Sigmoid colon (tissue), 7 donors: ENCODE measurements at places on chromosomes 12 and 14. TPM values are rescaled to one million over a fixed set of nuclear protein-coding genes. Genes with fewer than 3 reads are reported as not detected.

DNA sequence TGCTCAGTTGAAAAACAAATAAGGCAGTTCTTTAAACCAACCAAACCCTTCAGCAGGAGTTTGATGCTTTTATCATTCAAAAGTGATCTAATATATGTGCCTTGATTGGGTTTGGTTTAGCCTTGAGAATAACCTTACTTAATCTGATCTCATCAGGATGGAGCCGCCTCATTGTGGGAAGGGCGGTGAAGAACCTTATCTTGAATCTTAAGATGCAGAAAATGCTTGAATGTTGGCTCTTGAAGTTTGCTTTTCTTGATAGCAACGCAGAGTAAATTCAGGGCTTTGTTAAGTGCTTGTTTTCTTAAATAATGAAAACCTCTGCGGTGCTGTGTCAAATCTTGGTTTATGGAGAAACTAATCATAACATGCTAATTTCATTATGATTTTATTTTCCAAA, 138.2 kb downstream of the MON2 start:
- no peak for DNase-seq

Gene TBX3
- 5.3 TPM for polyA plus RNA-seq

Gene NUBPL
- polyA plus RNA-seq, result 5.3 TPM

DNA sequence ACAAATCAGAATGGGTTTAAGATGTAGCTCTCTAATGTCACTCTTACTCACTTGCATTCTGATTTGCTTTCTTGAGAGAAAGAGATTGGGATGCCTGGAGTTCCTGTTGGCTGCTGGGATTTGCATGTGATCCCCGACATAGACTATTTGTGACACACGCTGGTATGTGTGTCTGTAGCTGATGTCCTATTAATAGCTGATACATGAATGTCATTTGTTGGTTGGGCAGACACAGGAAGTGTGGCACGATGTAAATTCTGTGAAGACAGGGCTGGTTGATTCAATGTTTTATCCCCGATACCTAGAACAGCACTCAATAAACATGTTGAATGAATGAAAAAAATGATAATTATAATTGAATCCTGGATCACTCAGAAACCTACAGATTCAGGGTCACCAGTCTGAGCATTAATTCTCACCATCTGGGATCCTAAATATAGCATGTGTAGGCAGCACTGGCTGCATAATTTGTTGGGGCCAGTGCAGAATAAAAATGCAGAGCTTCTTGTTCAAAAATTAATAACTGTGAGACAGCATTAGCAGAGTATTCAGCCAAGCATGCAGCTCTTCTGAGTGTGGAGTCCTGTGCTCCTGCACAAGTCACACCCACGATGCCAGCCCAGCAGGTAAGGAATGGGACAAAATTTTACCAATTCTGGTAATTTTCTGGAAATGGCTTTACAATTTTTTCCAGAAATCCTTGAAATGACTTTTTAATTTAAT, 35.5 kb upstream of the SOCS2 start:
- DNase-seq, result no peak

GRCh38 chr14:64889352-64889751, 9.6 kb upstream of the SPTB start:
- no peak for DNase-seq

- DNase-seq, result no peak
Observed at GRCh38 chr14:22579881-22580280, 9.1 kb downstream of the DAD1 start.

Gene ZCRB1
- 38.1 TPM for polyA plus RNA-seq

- DNase-seq, result peak; percentile 81
Observed at GRCh38 chr12:106645074-106645421, 62.2 kb downstream of the RFX4 start.

Gene KCNJ8
- polyA plus RNA-seq, result 0.60 TPM

DNA sequence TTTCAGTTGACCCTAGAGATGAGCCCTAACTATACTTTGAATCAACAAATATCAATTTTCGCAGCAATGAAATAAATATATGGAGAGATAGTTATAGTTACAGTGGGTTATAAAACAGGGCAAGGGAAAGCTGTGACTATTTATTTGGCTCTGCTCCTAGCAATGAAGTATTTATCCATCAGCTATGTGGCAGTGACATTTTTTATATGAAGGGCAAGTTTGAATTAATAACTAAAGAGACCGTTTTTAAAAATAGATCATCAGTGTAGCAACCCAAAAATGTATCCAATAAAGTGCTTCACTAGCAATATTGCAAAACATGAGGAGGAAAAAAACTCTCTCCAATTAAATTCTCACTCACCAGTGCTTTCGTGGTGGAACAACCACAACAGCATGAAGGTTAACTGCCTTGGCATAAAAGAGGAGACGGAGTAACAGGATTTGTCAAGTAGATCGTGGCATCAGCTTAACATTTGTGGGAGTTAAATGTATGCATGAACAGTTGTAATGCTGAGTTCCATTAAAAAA, 58.1 kb upstream of the NUDT4 start:
- DNase-seq, result no peak

DNA sequence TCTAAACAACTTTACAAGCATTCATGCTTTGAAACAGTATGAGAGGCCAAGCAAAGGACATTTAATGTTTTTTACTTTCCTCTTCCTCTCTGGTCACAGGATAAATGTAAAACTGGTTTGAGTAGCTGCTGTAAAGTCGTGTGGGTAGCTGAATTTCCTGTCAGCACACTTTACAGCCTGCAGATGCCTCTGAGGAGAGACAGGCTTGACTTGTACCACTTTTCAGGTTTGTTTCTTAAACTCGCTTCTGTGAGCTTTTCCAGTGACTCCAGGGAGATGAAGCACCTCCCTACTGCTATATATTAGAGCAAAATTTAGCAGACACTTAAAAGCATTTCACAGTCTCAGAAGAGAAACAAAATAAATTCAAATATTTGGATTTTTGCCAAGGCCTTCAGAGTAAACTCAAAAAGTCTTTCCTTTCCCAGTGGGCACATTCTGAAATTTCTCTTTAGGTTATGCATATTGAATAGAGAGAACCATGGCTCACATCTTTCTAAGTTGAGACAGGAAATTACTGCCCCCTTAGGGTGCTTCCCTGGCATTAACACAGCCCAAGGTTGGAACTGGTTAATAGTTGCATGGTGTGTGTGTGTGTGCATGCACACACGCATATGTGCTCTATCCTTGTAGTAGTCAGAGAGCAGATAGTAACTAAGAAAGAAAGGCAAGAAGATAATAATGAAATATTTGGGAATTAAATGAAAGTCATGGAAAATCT, 557.3 kb upstream of the MIS18BP1 start:
- DNase-seq, result no peak

- no peak for DNase-seq
Observed at GRCh38 chr12:80269803-80270552, 170.6 kb downstream of the OTOGL start.

DNA sequence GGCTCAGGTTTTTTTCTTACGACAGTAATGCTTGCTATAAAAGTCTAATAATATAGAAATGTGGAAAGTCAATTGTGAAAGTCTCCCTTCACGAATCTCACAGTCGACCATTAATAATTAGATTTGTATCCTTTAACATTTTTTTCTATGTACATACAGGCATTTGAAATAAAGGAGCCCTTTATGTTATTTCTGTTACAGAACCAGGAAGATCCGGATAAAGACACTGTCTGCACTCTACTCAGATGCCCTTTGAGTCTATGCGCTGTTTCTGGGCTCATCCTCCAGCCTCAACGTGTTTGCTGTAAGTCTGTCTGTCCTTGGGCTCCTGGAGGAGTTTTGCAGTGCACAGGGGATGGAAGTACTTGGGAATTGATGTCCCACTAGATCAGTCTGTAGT, 212.2 kb upstream of the ATP2B1 start:
- DNase-seq, result no peak

Gene SPRYD3
- 20.1 TPM for polyA plus RNA-seq

DNA sequence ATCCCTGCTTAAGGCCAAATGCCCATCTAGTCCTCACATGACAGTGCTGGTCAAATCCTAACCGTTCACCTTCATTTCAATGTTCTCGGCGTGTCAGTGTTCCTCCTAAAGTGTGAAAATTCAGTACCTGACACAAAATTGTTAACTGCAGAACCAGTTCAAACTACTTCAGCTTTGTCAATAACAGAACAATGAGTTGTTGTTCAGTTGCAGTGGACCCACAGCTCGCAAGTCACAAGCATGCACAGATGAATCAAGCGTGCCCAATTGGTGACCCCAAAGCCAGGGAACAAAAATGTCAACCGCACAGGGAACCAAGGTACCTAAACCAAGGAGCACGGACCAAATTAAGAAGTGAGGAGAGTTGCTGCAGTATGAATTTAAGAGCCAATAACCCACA, 23.2 kb downstream of the NRDE2 start:
- DNase-seq, result no peak

Gene PARPBP
- 6.0 TPM for polyA plus RNA-seq

GRCh38 chr12:89821896-89822295, 113.3 kb upstream of the ATP2B1 start:
- no peak for DNase-seq

DNA sequence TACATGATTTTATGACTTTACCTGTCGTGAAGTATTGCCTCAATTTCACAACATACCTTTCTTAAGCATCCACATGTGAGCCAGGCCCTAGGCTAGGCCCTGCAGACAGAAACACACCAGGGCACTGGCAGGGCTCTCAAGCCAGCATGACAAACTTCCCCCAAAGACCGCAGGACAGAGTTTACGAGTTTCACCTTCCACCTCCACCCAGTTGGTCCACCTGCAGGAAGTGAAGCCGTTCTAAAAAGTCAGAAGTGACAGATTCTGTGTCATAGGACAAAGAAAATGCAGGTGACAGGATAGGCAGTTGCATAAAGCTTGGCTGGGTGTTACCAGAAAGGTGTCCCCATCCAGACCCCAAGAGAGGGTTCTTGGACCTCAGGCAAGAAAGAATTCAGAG, 382.3 kb downstream of the PCNX1 start:
- no peak for DNase-seq

Gene AMN
- polyA plus RNA-seq, result 78.1 TPM

- no peak for DNase-seq
Observed at GRCh38 chr12:16118586-16118985, 158.9 kb downstream of the SLC15A5 start.

DNA sequence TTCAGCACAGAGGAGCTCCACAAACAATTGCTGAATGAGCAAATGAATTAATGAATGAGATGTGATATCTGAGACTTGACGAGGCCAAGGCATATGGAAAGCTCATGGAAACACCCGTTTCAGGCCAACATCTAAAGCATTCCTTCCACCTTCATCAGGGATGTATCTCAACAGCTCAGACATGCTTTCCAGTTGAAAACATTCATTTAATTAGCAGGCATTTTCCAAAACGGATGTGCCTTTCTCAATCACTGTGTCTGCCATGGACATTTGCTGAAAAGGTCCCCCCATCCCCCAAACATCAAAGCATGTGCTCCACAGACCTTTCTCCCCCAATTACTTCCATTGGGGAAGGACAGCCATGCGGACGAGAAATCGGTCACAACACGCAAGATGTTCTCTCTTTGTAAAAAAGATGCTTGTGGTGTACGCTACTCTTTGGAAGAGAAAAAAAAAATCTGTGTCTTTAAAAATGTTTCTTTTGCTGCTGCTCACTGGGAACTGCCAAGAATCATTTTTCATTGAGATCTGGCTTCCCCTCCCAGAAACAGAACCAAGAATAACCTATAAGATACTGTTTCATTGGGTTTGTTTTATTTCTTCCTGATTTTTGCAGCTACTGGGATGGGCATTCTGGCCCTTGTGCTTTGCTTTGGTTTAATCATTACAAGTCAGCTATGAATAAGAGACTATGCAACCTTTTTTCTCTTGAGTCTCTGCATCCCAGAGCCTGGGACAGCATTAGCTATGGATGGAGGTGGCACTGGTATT, 528.2 kb downstream of the MED13L start:
- DNase-seq, result no peak

Gene DMAC2L
- 15.2 TPM for polyA plus RNA-seq

DNA sequence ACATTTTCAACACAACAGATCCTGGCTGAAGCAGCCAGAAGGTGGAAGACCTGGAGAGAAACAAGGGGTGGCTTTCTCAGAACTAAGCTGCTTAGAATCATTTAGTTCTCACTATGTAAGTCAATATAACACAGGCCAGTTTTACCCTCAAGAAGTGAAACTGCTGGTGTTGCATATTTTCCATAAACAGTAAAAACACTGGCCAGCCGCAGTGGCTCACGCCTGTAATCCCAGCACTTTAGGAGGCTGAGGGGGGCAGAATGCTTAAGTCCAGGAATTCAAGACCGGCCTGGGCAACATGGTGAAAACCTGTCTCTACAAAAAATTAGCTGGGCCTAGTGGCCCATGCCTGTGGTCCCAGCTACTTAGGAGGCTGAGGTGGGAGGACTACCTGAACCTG, 11.6 kb downstream of the STX2 start:
- DNase-seq, result no peak
